Cortex of kidney (tissue), 1 donor: ENCODE measurements at places on chromosomes 7 and 10.

DNA sequence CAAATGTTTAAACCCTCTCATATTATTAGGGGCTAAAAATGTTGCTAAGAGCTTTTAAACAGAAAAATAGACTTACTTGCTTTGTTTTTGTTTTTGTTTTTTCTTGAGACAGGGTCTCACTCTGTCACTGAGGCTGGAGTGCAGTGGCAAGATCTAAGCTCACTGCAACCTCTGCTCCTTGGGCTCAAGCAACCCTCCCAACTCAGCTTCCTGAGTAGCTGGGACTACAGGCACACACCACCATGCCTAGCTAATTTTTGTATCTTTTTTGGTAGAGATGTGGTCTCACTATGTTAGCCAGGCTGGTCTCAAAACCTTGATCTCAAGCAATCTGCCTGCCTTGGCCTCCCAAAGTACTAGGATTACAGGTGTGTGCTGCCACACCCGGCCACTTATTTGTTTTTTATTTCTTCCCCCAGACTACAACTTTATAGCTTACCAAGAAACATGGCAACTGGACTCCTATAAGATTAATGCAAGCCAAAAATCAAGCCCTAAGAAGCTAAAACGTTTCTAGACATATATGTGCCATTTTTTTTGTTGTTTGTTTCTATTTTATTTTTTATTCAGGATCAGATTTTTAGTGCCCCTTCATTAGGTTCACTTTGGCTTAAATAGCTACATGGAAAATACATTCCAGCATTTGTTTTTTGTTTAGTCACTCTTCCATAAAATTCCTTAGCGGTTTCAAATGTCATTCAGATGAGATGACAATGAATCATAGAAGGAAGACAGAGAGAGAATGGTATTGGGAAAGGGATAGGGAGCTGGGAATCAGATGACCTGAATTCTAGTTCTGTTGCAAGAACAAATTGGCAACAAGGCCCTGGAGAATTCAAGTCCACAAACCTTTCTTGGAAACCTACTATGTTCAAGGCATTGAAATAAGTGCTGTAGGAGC, 163.4 kb upstream of the MKLN1 start:
- no peak for DNase-seq

DNA sequence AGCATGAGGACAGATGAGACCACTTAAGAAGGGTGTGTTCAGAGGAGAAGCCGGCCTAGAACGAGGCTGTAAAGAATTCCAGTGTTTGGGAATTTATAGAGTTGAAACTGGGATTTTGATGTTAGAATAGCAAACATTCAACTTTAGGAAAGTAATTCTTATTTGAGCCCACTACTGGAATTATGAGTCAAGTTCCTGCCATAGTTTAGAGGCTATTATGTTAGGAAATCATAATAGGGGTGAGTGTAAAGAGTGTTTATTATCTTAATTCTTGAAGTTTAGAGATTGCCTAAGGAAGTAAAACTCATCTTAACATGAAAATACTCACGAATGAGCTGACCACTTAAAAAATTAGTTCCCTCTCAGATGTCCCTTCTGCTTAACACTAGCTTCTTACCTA, 2.1 kb downstream of the CBLL1 start:
- DNase-seq = no peak

GRCh38 chr10:73788864-73789658, 3.7 kb downstream of the ZSWIM8 start:
- DNase-seq = no peak

GRCh38 chr10:46530249-46531186, 25.9 kb downstream of the GPRIN2 start:
- DNase-seq = no peak

DNA sequence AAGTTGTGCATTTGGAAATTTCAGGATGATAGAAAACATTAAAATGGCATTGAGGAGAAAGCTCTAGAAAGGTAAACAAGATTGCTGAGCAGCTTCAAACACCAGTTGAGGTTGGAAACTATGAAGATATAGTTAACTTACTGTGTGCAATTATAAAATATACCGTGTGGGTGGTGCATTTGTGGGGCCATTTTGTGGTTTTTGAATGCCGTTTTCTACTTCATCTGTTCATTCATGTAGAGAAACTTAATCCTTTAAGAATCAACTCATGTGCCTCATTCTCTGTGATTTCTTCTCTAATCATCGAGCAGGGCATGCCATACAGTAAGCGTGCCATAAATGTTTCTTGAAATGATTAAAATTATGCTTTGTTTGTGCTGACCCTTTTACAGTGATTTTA, 232.8 kb upstream of the TEX47 start:
- no peak for DNase-seq

- no peak for DNase-seq
Measured at GRCh38 chr10:52883996-52884871, 111.7 kb upstream of the MBL2 start.
